ENCODE measurements at places on chromosomes 6 and 20.
A peak's percentile ranks its signal among the peaks of the same experiment; 100 is the strongest.

GRCh38 chr6:90033746-90034271, 139.5 kb downstream of the GJA10 start:
- no peak for DNase-seq

DNA sequence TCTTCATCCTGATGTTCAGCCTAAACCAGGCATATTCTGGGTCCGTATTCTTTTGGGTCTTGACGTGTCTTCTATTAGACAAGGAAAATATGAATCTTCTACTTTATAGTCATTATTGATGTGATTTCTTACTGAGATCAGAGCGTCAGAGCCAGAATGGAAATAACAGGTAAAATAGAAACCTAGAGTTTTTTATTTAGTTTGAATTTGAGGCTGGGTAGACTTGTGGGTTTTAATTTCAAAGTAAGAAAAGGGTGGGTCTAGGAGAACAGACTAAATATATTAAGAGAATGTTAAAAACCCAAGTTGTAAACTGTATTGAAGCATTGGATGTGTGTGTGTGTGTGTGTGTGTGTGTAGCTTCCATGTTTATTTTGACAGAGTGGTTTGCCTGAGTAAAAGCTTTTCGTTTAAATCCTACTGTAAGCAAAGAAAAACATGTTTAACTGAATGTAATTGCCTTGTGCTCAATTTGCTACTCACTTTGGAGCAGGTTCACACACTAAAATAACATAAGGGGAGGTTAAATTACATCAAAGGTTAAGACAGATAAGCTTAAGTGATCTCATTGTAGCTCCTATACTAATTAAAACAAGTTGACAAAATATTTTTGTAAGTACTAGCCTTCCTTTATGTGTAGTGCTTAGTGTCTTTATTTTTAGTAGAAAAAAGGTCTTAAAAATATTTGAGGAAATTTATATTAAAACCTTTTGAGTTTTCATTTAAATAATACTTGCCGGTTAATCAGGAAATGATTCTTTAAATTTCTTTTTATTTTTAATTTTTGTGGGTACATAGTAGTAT, 17.4 kb downstream of the HECA start:
- DNase-seq, result no peak

DNA sequence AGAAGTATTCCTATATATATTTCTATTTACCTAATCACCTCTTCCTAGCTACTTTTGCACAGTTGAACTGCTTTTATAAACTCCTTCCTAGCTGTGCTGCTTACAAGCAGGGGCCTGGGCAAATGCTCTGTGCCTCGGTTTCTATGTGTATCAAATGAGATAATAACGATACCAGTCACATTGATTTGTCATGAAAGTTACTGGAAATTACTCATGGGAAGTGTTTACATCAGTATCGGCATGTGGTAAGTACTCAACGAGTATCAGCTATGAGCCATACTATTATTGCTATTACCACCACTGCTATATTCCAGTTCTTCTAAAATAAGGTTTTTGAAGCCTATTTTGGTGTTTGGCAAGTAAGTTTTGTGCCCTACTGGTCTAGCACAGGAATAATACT, 4.9 kb downstream of the LAMA4 start:
- no peak for DNase-seq

GRCh38 chr6:49826743-49827406, 39.5 kb downstream of the CRISP1 start:
- DNase-seq, result peak; percentile 45

GRCh38 chr6:72636215-72636614, 14.4 kb downstream of the KCNQ5 start:
- DNase-seq, result no peak

GRCh38 chr6:109782491-109782999, 91.4 kb downstream of the FIG4 start:
- DNase-seq, result no peak

GRCh38 chr6:166490671-166491500, 95.6 kb downstream of the RAMACL start:
- peak; percentile 90 for DNase-seq

DNA sequence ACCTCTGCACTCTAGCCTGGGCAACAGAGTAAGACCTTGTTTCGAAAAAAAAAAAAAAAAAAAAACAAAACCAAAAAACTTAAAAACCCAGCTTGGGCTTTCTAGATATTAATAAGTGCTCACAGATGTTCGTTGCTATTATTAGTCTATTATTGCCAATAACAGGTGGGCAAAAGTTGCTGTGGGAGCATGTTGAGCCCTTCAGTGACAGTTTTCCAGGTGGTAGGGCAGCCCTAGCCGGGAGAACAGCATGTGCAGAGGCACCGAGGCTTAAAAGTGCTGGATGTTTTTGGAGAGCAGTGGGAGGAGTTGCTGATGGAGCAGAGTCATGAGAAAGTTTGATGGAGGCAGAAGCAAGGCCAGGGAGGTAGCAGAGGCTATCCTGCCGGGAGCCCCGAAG, 4.4 kb downstream of the PPP1R16B start:
- no peak for DNase-seq

DNA sequence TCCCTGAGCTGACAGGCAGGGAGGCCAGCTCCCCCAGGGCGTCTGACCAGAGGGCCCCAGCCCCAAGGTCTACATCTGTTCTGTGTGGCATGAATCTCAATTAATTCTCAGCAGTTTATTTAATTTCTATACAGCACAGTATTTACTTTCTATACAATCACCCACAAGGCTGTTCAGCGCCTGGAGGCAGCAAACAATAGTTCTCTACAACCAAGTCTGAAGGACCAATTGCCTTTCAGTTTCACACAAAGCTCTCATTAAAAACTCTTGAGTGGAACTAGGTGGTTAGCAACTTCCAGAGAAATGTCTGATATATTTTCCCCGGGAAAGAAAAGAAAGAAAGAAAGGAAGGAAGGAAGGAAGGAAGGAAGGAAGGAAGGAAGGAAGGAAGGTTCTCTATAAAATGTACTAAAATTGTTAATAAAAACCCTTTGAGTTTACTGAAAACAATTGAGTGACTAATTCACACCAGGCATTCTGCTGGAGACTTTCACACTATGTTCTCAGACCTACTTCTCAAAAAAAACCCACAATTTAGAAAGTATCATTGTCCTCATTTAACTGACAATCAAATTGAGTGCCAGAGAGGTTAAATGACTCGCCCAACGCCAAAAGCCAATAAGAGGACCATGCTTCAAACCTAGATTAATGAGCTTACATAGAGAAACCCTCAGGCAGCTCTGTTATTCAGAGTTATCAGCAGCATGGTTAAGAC, 62.5 kb downstream of the METTL24 start:
- no peak for DNase-seq

DNA sequence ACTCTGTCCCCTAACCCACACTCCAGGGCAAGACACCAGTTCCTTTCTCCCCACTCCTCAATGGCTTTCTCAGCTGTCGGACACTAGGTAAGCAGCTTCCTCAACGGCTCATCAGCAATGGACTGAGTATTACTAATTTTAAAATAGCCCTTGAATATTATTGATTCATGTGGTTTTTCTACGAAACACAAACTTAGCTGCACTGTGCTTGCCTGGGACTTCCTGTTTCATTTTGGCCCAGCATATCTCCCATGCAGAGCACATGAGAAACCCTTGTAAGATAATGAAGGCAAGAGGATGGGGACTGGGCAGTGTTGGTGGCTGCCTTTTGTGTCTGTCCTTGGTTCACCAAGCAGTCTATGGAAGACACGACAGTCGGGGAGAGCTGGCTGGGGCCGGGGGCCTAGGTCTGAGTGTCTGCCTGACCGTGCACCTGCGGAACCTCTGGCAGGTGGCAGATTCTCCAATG, 48.9 kb downstream of the RNASET2 start:
- DNase-seq, result peak; percentile 65

DNA sequence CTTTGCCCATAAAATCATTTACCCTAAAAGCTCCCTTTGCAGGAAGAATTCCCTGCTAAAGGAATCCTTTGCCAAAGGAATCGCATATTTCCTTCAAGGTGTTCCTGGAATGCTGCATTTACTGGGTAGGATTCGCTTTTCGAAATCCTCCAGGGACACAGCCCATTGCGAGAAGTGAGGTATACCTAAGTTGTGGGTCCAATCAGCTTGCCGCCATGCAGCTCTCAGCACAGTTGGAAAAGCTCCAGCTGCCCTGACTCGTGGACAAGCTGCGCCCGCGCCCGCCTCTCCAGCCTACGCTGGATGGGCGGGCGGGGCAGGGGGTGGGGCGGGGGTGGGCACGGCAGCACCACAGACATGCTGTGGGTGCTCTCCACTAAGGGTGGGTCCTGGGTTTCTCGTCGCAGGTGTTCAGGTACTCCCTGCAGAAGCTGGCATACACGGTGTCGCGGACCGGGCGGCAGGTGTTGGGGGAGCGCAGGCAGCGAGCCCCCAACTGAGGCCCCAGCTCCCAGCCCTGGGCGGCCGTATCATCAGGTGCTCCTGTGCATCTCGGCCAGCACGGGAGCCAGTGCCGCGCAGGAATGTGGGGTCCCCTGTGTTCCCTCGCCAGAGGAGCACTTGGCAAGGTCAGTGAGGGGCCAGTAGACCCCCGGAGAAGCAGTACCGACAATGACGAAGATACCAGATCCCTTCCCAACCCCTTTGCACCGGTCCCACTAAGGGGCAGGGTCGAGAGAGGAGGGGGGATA, 1.4 kb downstream of the NNAT start:
- no peak for DNase-seq

DNA sequence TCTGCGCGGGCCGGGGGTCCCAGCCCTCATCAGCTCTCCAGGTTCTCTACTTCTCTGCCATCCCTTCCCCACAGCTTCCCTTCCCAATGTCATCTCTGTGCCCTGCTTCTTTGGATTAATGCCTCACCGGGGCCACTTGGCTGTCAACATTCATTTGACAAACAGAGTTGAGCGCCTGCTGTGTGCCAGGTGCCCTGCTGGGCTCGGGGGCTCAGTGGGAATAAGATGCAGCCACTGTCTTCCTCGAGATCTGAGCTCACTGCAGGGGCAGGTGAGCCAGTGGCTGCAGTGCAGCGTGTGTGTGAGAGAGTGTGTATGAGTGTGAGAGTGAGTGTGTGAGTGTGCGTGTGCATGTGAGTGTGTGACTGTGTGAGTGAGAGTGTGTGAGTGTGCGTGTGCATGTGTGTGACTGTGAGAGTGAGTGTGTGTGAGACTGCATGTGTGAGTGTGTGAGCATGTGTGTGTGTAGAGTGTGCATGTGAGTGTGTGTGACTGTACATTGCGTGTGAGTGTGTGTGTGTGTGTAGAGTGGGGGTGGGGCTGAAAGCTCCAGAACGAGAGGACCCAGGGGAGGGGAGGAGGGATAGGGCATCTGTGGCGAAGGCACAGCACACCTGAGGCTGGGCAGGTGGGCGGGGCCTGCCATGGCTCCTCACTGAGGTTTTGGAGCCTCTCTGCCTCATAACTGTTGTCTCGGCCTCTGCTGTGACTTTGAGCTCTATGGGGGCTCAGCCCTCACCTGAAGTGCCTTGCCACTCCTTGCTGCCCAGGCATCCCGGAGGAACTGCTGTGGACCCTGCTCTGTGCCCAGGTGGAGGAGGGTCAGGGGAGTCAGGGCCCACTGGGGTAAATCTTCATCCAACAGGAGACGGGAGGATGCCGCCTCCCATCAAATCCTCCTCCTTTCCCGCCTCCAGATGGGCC, 36.5 kb upstream of the PHACTR3 start:
- DNase-seq, result no peak

GRCh38 chr20:50992733-50993457, 30.0 kb downstream of the KCNG1 start:
- DNase-seq, result peak; percentile 90

- DNase-seq, result peak; percentile 59
Measured at GRCh38 chr20:5100684-5101347, 18.9 kb downstream of the PCNA start.

DNA sequence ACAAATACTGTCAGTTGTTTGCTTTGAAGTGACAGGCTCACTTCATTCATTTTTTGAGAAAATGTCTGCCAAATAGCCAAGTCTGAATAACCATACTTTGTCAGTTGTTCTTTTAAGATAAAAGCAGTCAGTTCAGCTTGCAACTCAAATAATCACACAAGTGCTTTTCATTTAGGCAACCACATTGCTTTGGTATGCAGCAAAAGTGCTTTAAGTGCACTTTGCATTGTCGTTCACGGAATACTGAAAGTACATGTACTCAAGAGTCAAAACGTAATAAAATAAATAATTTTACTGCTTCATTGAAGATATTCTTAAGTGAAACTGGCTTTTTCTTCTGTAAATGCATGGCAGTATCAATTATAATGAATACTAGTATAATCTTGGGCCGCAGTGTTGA, 107.2 kb downstream of the MMS22L start:
- no peak for DNase-seq

DNA sequence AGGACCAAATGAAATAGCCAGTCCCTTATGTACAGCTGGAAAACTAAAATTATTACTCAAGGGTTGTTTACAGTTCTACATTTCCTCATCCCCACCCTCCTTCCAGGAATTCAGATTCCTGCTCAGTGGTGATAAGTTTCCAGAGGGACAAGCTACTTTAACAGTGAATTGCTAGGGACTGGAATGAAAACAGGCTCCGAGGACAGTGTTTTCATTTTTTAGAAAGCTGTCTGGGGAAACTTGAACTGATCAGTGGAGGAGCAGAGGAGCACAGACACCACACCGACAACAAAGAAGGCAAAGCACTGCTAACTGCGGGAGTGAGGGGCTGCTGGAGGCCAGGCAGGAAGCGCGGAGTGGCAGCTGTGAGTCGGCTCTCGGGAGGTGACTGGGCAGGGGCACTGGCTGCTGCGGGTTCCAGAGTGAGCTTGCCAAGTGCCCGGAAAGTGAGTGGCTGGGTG, 322.2 kb downstream of the ESR1 start:
- DNase-seq, result no peak

DNA sequence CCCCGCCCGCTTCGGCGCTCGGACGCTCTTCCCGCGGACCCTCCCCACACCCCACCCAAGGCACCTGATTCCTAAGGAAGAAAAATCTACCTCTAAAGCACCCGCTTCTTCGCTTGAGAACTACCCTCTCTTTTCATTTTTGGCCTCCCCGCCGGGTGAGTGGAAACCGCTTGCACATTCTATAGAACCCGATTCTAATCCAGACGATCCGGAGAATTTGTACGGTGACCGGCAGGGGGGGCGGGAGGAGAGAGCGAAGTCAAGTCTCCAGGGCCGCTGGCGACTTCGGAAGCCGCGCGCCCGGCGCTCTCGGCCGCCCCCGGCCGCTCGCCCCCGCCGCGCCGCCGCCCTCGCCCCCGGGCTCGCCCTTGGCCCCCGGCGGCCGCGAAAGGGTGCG, at the start of gene RBM24:
Gene RBM24, plus strand, starts transcription at position 262 of the 397 bp plus-strand sequence. CDS start 221 bp downstream, outside the sequence.
- DNase-seq, result peak; percentile 34

DNA sequence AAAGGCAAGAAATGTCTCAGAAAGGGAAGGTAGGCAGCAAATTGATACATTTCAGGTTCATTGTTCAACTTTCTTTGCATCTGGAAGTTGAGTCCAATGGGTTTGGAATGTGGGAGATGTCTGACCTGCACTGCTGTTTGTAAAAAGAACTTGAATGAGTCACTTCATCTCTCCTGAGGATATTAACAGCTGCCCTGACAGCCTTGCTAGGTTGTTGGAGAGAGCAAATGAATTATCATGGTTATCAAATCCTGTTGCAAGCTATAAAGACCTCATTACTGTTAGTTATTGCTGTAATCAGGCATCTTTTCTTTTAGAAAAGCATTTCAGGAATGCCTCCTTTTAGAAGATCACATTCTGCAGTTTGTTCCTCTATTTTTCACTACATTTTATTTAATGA, 23.0 kb upstream of the FLRT3 start:
- DNase-seq, result no peak
